ENCODE measurements at places on chromosomes 3 and 15.

- DNase-seq, result no peak
Measured at GRCh38 chr3:134974624-134975023, 179.6 kb downstream of the EPHB1 start.

- no peak for DNase-seq
Measured at GRCh38 chr3:119594066-119594465, 3.6 kb upstream of the PLA1A start.

DNA sequence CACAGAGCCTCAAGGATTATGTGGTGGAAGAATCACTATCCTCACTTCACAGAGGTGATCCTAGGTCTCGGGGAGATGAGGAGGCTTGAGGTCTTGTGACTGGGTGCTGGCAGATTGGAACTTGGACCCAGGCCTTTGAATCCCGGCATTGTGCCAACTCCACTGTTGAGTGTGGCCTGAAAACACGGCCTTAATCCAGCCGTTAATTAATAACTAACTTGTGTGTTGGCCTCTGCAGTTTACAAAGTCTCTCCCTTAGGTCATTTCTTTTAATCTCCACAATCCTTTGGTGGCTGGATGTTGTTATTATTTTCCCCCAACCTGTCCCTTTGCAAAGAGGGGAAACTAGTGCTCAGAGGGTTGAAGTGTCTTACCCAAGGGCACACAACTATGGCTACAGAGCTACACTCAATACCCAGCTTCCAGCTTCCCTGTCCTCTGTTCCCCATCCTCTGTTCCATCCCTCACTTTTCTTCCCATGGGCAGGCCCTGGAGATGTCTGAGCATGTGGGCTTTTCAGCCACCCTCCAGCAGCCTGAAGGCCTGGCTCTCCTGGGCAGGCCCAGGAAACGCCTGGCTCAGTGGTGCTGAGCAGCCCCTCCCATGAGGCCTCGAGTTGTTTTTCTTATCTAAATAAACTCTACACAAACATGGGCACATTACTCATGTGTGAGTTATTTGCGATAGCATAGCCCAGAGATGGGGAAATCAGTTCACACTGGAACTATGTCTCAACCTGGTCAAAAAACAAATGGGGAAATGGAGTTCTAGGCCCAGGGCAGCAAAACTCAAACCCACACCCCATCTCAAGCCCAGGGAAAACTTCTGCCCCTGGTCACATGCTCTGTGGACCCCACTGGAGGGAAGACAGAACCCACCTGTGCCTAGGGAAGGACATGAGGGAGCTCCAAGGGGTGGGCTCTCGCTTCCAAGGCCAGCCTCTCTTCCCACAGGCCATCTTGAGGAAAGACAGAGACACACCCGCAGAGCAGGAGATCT is 16.8 kb upstream of the SMAD3 start:
- DNase-seq, result no peak

- DNase-seq, result no peak
Measured at GRCh38 chr15:91652610-91653207, 200.8 kb upstream of the SLCO3A1 start.

- no peak for DNase-seq
Measured at GRCh38 chr3:66702126-66702525, 201.3 kb upstream of the LRIG1 start.

- DNase-seq, result no peak
Measured at GRCh38 chr3:87975716-87976115, 83.1 kb downstream of the CGGBP1 start.

- no peak for DNase-seq
Measured at GRCh38 chr15:26983822-26984221, 12.8 kb downstream of the GABRG3 start.

DNA sequence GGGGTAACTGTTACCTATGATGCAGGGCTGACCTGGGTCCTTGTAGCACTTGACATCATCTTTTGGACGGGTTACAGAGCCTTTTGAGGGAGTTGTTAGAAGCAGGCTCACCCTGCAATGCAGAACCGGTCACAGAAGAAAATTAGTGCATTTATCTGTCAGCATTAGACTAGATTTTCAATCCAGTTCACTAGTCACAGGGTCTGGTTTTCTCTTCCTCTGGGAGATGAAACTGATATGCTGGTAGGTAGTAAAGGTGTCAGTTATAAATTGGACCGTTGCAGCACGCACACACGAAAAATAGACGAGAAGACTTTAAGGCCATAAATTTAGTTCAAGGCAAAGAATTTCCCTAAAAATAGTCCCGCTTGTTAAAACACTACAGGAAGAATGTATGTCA is 532.3 kb upstream of the ATP11B start:
- no peak for DNase-seq

DNA sequence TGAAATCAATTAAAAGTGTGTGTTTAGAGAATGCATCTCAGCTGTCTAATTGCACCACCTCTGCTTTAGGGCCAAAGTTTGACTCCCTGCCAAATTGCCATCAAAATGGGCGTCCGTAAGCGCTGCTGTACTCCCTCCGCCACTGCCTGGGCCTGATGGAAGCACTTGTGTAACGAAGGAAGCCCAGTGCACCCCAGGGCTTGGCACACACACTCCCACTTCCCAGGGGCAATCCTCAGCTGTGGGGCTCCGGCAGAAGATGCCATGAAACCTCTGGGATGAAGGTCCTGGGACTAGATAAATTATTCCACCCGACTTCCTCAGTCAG is 137.8 kb downstream of the RORA start:
- DNase-seq, result no peak

- DNase-seq, result no peak
Measured at GRCh38 chr15:101458908-101459578, 30.5 kb downstream of the PCSK6 start.

GRCh38 chr15:63729115-63729884 is 104.4 kb downstream of the HERC1 start:
- no peak for DNase-seq

DNA sequence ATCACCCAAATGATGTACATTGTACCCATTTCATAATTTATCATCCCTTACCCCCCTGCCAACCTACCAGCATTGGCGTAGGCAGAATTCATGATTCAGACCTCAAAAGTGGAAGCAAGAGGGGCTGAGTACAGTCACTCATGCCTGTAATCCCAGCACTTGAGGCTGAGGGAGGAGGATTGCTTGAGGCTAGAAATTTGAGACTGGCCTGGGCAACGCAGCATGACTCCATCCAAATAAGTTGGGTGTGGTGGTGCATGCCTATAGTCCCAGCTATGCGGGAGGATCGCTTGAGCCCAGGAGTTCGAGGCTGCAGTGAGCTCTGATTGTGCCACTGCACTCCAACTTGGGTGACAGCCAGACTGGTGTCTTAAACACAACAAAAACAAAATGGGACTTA is 10.4 kb downstream of the TTC14 start:
- DNase-seq, result no peak

GRCh38 chr15:41930221-41930866 is 36.5 kb upstream of the SPTBN5 start:
- no peak for DNase-seq

DNA sequence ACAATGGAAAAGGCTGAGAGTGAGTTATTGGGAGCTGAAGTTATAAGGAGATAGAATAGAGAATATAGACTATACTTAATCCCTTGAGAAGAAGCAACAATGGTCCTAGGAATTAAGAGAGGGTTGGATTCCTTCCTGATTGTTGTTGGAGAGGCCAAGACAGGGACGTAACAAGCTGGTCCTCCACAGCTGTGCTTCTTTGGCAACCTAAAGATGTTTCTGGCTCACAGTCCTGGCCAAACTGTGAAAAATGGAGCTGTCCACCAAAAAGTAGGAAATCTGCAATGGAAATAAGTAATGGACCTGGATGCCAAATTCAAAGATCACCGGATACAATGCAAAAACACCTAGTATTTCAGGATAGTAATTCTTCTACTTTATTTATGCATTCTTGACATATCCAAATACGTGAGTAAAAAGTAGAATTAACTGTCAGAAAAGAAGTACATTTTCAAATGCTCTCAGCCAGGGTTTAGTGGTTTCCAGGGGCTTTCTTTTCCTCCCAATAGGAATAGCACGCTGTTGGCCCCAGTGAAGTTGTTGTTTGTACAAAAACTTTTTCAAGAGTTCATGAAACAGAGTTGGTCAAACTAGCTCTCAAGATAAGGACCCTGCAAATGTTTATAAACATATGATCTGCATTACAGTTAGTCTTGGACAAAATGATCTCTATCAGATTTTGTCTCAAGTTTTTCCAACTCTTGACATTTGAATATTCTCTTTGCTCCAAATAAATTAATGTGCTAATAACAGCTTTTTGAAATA is 28.3 kb downstream of the CERS3 start:
- no peak for DNase-seq

DNA sequence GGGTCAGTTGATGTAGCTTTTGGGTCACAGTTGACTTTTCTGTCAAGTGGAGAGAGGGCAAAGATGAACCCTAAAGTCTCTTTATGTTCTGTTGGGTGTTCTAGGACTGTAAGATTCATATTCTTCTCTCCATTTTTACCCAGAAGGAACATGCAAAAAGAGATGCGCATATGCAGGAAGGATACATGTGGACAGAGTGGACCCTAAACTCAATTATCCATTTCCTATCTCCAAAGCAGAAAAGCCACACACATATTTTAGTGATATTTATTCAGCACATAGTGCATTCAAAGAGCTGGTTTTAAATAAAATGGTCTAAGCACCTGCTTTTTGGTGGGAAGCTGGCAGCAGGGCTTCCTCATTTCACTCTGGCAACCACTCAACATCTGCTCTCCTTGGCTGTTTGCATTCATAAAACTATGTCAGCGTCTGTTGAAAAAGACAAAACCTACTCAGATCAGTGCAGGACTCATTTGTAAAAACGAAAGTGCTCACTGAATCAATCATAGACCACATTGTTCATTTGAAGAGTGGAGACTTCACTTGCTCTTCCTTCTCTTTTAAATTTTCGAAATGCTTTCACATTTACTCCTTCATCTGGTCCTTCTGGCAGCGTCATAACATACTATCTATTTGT is 96.6 kb downstream of the SEMA6D start:
- no peak for DNase-seq

GRCh38 chr3:41701191-41701698 is 260.7 kb downstream of the ULK4 start:
- DNase-seq, result no peak

DNA sequence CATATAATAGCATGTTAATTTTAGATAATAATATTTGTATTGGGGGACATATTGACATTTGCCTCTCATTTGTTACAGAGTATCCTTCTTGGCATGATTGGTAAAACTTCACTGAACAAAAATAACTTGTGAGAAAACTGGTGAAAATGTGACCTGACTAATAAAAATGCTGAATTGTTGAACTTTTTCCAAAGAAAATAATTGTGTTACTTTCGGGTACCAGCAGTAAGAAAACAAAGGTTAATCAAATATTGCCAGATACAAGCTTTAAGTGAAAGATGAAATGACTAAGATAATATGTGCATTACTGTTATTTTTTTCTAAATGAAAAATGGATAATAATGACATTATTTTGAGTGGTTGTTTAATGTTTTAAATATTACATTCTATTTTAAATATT is 15.2 kb downstream of the SLC12A1 start:
- DNase-seq, result no peak

DNA sequence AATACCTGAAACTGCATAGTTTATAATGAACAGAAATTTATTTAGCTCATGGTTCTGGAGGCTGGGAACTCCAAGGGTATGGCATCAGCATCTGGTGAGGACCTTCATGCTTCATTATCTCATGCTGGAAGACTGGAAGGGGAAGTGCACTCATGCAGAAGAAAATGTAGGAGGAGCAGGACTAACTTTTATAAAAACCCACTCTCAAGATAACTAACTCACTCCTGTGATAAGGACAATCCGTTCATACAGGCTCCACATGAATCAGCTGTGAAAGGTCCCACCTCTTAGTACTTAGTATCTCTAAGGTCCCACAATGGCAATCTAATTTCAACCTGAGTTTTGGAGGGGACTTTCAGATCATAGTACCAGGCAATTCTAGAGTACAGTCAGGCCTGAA is 33.6 kb upstream of the APH1B start:
- no peak for DNase-seq

GRCh38 chr15:33064878-33065277 is 129.6 kb downstream of the FMN1 start:
- no peak for DNase-seq

DNA sequence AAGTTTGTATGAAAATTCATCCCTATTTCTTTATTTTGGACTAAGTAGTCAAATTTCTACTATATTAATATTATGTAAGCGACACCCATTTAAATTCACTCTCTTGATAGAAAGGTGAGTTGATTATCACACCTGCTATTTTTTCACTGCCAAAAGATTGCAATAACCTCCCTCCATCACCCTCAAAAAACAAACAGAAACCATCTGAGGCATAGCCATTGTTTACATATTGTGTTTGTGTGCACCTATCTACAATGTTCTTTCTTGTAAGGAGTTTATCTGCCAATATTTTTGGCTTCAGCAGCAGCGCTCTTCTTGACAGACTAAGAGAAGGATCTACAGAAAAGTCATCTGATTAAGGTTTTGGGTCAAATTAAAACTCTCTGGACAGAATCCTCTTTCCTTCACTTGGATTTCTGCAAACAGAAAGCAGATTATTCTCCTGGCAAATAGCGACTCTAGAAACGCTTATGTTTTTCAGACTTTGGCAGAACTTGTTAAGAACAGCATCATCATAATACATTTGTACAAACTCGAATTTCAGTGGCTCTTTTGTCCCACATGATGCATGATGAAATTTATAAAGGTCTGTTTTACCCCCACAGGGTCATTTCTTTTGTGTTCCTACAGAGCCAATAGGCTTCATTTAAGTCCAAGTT is 48.6 kb downstream of the KCNMB2 start:
- DNase-seq, result no peak
